ENCODE measurements at places on chromosomes 12 and 14. TPM values are rescaled to one million over a fixed set of nuclear protein-coding genes. Genes with fewer than 3 reads are reported as not detected.

UNC79 gene
- total RNA-seq, result 12.4 TPM

CLEC9A gene
- total RNA-seq, result not detected

TAS2R19 gene
- total RNA-seq, result 11.3 TPM

IQSEC3 gene
- total RNA-seq, result 2.3 TPM

FOXM1 gene
- 152 TPM for total RNA-seq

RAPGEF3 gene
- total RNA-seq, result 19.6 TPM

GRCh38 chr14:93972618-93973205, 3.7 kb downstream of the ASB2 start:
- no peaks in the 10 kb centered on the region for H3K4me1 ChIP-seq
- H3K4me3 ChIP-seq, result no peak overlapping the region
- DNase-seq, result no peak

- H3K4me3 ChIP-seq, result no peak overlapping the region
- no peak for DNase-seq
- H3K4me1 ChIP-seq, result no peaks in the 10 kb centered on the region
- no peak overlapping the region for H3K27ac ChIP-seq
- H3K27me3 ChIP-seq, result no peaks in the 10 kb centered on the region
- H3K36me3 ChIP-seq, result no peaks in the 10 kb centered on the region
These were observed 90.7 kb downstream of the PPFIA2 start for GRCh38 chr12:81668475-81668874.

GRCh38 chr12:22518998-22519397, 25.3 kb downstream of the C2CD5 start:
- H3K4me3 ChIP-seq, result no peak overlapping the region
- H3K27me3 ChIP-seq, result no peaks in the 10 kb centered on the region
- DNase-seq, result no peak
- peaks cover 28% of the 10 kb centered on the region for H3K36me3 ChIP-seq

DNA sequence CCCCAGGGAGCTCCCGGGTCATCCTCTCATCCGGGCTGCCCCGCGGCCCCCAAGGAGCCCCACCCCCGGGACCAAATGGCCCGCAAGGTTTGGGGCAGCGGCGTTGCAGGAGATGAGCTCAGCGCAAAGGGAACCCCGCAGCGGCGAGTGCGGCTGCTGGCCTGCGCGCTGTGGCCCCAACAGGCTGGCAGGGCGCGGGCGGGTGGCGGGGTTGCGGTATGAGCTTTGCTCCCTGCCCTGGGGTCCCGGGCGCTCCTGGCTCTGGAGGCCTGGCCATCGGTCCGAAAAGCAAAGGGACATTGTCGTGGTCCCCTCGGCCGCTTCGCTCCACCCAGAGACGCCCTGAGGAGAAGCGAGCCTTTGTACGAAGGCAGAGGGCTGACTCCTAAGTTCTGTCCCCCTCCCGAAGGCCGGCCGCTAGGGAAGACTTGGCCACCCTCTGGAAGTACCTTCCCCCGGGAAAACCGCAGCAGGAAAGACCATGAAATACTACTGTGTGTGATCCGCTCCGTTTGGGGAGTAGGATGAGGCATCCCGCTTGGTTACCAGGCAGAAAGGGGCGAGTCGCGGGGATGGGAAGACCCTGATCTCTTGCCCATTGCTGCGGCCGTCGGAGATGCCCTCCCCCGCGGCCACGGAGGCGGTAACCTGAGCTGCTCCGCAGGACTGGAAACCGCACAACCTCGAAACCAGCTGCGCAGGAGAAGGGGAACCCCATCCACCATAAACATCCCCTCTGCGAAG, 620 bp upstream of the NID2 start:
- no peak overlapping the region for H3K27ac ChIP-seq
- peaks cover 63% of the 10 kb centered on the region for H3K27me3 ChIP-seq
- H3K4me1 ChIP-seq, result peaks cover 5% of the 10 kb centered on the region
- DNase-seq, result no peak
- no peaks in the 10 kb centered on the region for H3K36me3 ChIP-seq

DNA sequence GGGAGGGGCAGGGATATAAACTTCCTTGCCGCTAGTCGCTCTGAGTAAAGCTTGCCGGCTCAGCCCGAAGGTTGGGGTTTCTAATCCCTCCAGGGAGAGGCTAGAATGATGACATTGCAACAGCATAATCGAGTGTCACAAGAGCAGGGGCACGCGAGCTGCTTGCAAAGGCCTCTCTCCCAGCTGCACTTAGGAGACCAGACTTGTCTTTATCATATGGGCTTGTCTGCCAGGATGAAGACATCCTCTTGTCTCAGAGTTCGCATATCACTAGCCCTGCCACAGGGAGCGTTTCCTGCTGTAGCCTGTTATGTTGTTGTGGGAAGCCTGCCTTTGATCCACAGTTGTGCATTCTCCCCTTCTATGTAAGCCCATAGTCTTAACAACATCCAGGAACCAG, 180.0 kb downstream of the ESR2 start:
- no peak overlapping the region for H3K4me3 ChIP-seq
- H3K4me1 ChIP-seq, result no peaks in the 10 kb centered on the region
- H3K27me3 ChIP-seq, result no peaks in the 10 kb centered on the region
- no peaks in the 10 kb centered on the region for H3K36me3 ChIP-seq
- DNase-seq, result peak; percentile 55

DNA sequence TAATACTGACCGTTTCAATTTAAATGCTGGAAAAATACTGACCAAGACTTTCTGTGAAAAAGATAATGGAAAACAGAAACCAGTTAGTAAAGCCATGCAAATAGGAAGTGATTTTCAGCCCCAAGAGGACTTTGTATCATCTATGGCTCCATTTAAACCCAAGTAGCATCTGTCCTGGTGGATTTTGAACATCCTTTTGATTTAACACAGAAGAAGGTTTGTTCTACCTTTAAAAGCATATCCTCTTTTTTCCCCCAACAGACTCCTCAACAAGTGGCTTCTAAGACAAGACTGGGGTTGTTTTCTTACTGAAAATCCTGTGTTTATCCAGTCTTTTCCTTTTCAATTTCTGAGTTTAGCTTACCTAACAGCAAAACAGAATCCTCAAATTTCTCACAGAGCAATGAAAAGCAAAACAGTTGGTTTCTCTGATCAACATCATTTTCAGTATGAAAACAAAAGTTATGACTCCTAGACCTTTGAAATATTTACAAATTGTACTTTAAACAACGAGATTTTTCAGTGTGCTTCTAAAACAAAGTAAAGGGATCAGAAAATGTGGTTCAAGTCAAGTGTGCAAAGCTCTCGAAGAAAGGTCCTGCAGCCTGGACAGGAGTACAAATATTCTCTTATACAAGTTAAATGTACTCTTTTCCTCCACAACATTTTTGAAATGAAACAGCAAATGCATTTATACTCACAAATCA, 2.9 kb downstream of the PHLDA1 start:
- H3K36me3 ChIP-seq, result no peaks in the 10 kb centered on the region
- no peak for DNase-seq
- H3K4me1 ChIP-seq, result peaks cover 4% of the 10 kb centered on the region
- H3K27me3 ChIP-seq, result no peaks in the 10 kb centered on the region
- H3K27ac ChIP-seq, result no peak overlapping the region

- H3K36me3 ChIP-seq, result no peaks in the 10 kb centered on the region
- no peak for DNase-seq
- no peak overlapping the region for H3K27ac ChIP-seq
- H3K27me3 ChIP-seq, result no peaks in the 10 kb centered on the region
- H3K4me1 ChIP-seq, result no peaks in the 10 kb centered on the region
- H3K4me3 ChIP-seq, result no peak overlapping the region
These were observed 52.1 kb downstream of the AVPR1A start for GRCh38 chr12:63098851-63099250.

- no peak overlapping the region for H3K4me3 ChIP-seq
- H3K27ac ChIP-seq, result no peak overlapping the region
- no peaks in the 10 kb centered on the region for H3K27me3 ChIP-seq
- no peaks in the 10 kb centered on the region for H3K36me3 ChIP-seq
These were observed 600.1 kb upstream of the FLRT2 start for GRCh38 chr14:84929834-84930233.

GRCh38 chr12:107086314-107086713, 7.0 kb downstream of the CRY1 start:
- no peaks in the 10 kb centered on the region for H3K4me1 ChIP-seq
- no peak overlapping the region for H3K27ac ChIP-seq
- no peak overlapping the region for H3K4me3 ChIP-seq
- no peaks in the 10 kb centered on the region for H3K27me3 ChIP-seq

GRCh38 chr12:509500-509899, 49.8 kb downstream of the B4GALNT3 start:
- peaks cover 13% of the 10 kb centered on the region for H3K36me3 ChIP-seq
- peak overlapping the region; percentile 74 for H3K4me3 ChIP-seq
- no peaks in the 10 kb centered on the region for H3K27me3 ChIP-seq
- peaks cover 29% of the 10 kb centered on the region for H3K4me1 ChIP-seq
- peak; percentile 91 for DNase-seq
- peak overlapping the region; percentile 16 for H3K27ac ChIP-seq

GRCh38 chr14:42475289-42475688, 868.6 kb downstream of the LRFN5 start:
- H3K27ac ChIP-seq, result no peak overlapping the region
- peaks cover 3% of the 10 kb centered on the region for H3K4me1 ChIP-seq
- no peaks in the 10 kb centered on the region for H3K36me3 ChIP-seq
- H3K4me3 ChIP-seq, result peak overlapping the region; percentile 72
- no peaks in the 10 kb centered on the region for H3K27me3 ChIP-seq
- DNase-seq, result peak; percentile 53

DNA sequence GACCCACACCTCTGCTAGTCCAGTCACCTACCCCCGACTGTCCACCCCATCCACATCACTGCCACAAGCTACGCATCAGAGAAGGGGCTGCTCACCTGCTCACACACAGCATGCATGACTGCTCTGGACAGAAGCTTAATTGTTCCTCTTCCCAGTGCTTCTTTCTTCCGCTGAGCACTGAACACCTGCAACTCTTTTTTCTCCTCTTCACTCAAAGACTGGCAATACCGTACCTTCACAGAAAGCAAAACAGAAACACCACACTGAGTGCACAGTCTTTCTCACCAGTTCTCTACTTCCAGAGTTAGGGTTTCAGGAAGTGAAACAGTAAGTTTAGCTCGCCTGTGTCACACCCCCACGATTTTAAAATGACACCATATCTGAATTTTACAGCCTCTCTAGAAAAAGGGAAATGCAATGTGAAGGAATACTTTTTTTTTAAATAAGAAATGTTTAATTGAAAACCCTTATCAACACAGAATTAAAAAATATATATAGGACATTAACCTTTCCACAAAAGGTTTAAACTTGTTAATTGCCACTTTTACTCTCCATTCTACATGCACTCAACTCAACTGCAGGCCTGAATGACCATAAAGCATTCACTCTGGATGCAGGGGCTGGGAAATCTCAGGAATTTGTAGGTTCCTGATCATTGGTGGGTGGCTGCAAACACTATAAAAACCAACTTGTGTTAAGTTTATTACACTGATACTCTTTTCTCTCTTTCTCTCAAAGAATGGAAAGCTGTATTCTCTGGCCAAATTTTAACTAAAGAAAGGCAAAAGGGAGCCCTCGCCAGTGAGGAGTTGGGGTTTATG, 120.0 kb downstream of the PRICKLE1 start:
- H3K4me1 ChIP-seq, result peaks cover 17% of the 10 kb centered on the region
- no peaks in the 10 kb centered on the region for H3K27me3 ChIP-seq
- H3K27ac ChIP-seq, result no peak overlapping the region
- peaks cover 45% of the 10 kb centered on the region for H3K36me3 ChIP-seq
- H3K4me3 ChIP-seq, result no peak overlapping the region

- no peak overlapping the region for H3K4me3 ChIP-seq
- no peak for DNase-seq
- no peaks in the 10 kb centered on the region for H3K27me3 ChIP-seq
- peaks cover 2% of the 10 kb centered on the region for H3K36me3 ChIP-seq
These were observed 2.9 kb upstream of the KLHL42 start for GRCh38 chr12:27777141-27777540.

GRCh38 chr12:91307957-91308670, 125.5 kb upstream of the DCN start:
- no peak for DNase-seq
- H3K36me3 ChIP-seq, result no peaks in the 10 kb centered on the region
- no peaks in the 10 kb centered on the region for H3K4me1 ChIP-seq
- no peak overlapping the region for H3K27ac ChIP-seq
- no peak overlapping the region for H3K4me3 ChIP-seq

DNA sequence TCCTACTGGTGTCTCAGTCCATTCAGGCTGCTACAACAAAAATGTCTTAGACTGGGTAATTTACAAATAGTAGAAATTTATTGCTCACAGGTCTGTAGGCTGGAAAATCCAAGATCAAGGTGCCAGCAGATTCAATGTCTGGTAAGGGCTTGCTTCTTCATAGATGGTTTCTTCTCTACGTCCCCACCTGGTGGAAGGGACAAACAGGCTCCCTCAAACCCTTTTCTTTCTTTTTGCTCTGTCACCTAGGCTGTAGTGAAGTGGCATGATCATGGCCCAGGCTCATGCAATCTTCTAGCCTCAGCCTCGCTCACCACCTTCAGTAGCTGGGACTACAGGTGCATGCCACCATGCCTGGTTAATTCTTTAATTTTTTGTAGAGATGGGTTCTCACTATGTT, 106.8 kb upstream of the RPH3A start:
- H3K36me3 ChIP-seq, result no peaks in the 10 kb centered on the region
- peaks cover 18% of the 10 kb centered on the region for H3K27me3 ChIP-seq
- no peak overlapping the region for H3K4me3 ChIP-seq
- H3K4me1 ChIP-seq, result no peaks in the 10 kb centered on the region
- DNase-seq, result peak; percentile 66
- no peak overlapping the region for H3K27ac ChIP-seq

DNA sequence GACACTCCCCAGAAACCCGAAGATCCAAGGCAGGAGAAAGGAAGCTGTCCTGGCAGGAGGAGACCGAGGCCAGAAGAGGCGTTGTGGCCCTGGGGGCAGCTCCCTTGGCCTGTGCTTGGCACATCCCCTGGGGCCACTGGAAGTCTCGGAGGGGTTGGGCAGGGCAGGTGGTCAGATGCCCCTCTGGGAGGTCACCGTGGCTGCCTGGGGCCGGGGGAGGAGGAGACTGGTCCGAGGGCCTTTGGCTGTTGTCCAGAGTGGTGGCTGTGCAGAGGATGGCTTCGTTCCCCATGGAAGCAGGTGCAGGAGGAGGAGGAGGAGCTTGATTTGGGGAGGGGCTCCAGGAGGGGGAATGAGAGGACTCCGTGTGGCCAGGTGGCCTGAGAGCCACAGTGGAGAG, 3.3 kb upstream of the NUDT14 start:
- H3K27me3 ChIP-seq, result peaks cover 12% of the 10 kb centered on the region
- H3K27ac ChIP-seq, result no peak overlapping the region
- H3K36me3 ChIP-seq, result no peaks in the 10 kb centered on the region
- no peaks in the 10 kb centered on the region for H3K4me1 ChIP-seq

DNA sequence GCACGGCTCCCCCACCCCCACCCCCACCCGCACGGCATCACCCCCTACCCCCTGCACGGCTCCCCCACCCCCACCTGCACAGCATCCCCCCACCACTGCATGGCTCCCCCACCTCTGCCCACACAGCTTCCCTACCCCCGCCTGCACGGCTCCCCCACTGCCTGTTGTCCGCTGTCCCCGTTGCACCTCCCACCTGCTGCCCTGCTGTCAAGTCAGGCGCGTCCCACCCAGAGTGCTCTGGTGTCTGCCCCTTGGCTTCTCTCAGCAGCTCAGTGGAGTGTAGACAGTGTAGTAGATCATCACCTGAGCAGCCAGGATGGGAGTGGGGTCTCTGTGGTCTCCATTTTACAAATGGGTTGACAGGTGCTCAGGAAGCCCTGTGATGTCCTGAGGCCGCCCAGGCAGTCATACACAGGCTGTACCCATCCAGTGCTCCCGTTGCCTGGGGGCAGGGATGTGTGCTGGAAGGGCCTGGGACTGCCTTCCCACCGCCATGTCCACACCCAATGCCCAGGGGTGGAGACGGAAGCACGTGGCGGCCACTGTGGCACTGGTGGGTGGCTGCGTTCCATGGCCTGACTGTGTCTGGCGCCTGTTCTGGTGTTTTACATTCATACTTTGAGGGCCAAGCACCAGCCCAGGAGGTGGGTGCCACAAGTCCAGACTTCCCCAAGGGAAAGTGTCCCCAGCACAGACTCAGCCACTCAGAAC, 32.5 kb downstream of the PACS2 start:
- H3K4me1 ChIP-seq, result no peaks in the 10 kb centered on the region
- no peak overlapping the region for H3K27ac ChIP-seq
- no peak for DNase-seq
- no peak overlapping the region for H3K4me3 ChIP-seq
- no peaks in the 10 kb centered on the region for H3K27me3 ChIP-seq
